ENCODE measurements at places on chromosomes 5 and 9. TPM values are rescaled to one million over a fixed set of nuclear protein-coding genes. Genes with fewer than 3 reads are reported as not detected.

Gene SEMA6A
- 75.3 TPM for total RNA-seq

Gene PRR7
- 31.7 TPM for total RNA-seq

- H3K36me3 ChIP-seq = no peaks in the 10 kb centered on the region
- no peak overlapping the region for H3K27ac ChIP-seq
- no peak for DNase-seq
- peaks cover 19% of the 10 kb centered on the region for H3K4me1 ChIP-seq
- H3K4me3 ChIP-seq = no peak overlapping the region
Observed at GRCh38 chr9:107018861-107019545, 156.0 kb downstream of the ZNF462 start.

GRCh38 chr5:135218790-135219568 is 180.1 kb downstream of the MACROH2A1 start:
- H3K27me3 ChIP-seq = no peaks in the 10 kb centered on the region
- no peak overlapping the region for H3K27ac ChIP-seq
- peaks cover 24% of the 10 kb centered on the region for H3K4me1 ChIP-seq
- no peak overlapping the region for H3K4me3 ChIP-seq
- peak; percentile 22 for DNase-seq

- no peak overlapping the region for H3K27ac ChIP-seq
- peaks cover 10% of the 10 kb centered on the region for H3K4me1 ChIP-seq
- H3K27me3 ChIP-seq = no peaks in the 10 kb centered on the region
- no peak overlapping the region for H3K4me3 ChIP-seq
- no peak for DNase-seq
- peaks cover 6% of the 10 kb centered on the region for H3K36me3 ChIP-seq
Observed at GRCh38 chr5:107444300-107444699, 226.4 kb downstream of the EFNA5 start.

Measured in neural progenitor cell (in vitro differentiated cells).